ENCODE measurements at places on chromosomes 6 and 20.

DNA sequence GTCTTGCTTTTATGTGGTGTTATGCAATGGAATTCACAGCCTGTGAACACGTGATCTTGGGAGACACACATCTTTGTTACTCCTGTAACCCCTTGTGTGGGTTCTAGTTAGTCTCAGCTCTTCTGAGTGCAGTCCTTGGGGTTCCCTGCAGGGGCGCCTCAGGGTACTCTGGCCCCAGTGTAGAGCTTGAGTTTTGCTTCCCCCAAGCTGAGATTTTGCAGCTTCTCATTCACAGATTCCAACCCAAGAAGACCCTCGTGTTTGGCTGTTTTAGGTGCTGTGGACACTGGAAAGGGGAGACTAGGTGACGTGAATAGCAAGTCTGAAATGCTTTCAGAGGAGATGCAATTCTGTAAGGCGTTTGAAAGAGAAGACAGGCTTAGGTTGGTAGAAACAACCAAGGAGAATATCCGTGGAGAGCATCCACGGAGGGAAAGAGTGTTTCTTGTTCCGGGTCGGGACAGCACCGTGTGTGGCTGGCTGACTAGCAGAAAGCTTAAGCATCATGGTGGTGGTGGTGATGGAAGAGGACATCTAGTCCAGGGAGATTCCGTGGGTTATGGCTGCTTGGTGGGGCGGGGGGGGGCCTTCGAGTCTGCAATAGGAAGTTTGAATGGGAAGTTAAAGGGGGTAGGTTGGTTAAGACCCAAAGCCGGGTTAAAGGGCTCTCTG is 30.1 kb downstream of the DUSP22 start:
- no peak for DNase-seq

DNA sequence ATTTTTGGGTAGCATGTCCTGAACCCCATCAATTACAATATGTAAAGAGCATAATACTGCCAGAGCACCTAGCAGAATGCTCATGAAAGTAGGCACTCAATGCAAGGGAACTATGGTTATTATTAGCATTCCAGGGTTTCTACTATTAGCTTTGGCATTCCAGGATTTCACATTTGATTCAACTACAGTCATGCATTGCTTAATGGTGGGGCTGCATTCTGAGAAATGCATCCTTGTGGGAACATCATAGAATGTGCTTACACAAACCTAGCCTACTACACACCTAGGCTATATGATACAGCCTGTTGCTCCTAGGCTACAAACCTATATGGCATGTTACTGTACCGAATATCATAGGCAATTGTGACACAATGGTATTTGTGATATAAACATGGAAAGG is 247.8 kb downstream of the CD83 start:
- no peak for DNase-seq

DNA sequence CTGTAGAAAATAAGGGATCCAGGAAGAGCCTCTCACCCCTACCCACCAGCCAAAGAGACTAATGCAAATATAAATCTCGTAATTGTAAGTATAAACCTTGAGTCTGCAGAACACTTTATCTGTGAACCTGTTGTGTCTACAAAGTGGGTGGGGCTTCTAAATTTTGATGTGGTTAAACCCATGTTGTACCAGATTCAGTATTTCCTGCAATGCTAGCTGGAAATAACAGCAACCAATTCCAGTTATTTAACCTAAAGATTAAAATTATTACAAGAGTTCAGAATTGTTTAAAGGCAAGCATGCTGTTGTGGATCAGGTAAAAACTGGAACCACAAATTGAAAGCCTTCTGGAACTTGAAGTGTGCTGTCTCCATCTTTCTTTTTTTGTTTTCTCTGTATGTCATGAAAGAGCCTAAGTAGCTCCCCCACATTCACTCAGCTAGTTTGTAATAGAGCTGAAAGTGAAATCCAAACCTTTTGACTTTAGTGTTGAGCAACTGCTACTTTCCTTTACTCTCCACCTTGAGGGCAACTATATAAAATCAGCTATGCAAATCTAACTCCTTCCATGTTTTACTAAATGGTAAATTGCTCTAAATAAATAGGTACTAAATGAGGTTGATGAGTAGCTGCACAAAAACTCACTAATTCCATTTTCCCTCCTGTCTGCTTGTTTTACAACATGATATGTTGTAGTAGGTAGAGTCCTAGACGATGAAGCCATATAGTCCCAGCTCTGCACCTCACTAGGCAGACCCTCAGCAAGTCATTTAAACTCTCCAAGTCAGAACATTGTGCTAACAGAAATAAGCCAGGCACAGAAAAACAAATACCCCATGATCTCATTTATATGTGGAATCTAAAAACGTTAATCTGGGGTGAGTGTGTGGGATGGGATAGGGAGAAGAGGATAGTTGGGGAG is 17.9 kb upstream of the THEMIS start:
- DNase-seq: no peak

- no peak for DNase-seq
These were observed 34.8 kb upstream of the NUP153 start for GRCh38 chr6:17741507-17741906.

DNA sequence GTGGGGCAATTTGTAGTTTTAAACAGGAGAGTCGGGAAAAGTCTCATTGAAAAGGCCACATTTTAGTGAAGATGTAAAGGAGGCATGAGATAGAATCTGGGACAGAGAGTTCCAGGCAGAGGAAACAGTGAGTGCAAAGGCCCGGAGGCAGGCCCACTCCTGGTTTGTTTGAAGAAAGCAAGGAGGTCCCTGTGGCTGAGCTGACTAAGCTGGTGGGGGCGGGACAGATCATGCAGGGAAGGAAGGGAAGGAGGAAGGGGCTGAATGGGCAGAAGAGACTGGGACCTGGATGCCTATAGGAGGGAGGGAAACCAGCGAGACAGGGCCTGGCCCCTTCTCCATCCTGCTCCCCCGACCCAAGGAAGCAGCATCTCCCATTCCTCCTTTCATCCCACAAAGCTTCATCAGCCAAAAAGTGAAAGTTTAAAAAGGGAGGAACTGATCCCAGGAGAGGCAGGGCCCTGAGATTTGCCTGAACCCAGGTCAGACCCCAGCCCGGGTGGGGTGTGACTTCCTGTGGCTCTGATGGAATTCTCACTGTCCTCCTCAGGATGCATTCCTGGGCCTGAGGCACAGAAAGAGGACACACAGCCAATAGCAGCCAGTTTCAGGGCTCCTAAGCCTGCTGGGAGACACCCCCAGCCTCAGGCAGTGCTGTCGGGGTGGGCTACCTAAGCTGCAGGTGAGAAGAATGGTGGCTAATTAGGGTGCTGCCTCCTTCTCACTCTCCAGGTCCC is 54.2 kb upstream of the SIRPA start:
- no peak for DNase-seq

DNA sequence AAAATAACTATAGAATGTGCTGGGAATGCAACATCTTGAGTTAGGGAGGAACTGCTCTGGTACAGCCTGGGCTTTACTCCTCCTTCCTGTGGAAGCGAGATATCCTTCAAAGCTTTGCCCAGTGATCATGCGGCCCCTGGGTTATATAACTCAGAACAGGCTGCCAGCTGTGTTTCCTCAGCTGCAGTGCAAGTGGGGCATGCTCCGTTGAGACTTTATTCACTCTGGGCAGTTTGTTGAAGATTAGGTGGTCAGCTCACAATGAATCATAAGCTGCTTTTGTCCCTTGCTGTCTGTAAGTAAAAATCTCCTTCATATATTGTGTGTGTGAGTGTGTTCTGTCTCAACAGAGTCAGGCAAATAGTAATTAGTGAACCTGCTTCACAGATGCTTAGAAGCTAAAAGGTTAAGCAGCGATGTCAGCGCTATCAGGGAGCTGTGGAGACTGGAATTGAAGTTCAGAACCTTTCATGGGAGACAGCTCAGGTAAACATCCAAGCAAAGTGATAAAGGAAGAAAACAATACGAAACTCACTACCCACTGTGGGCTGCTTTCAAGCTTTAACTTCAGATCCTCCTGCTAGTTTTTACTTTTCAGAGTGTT is 688.4 kb downstream of the HTR1B start:
- DNase-seq: no peak

GRCh38 chr20:54622333-54623295 is 147.2 kb downstream of the DOK5 start:
- no peak for DNase-seq

DNA sequence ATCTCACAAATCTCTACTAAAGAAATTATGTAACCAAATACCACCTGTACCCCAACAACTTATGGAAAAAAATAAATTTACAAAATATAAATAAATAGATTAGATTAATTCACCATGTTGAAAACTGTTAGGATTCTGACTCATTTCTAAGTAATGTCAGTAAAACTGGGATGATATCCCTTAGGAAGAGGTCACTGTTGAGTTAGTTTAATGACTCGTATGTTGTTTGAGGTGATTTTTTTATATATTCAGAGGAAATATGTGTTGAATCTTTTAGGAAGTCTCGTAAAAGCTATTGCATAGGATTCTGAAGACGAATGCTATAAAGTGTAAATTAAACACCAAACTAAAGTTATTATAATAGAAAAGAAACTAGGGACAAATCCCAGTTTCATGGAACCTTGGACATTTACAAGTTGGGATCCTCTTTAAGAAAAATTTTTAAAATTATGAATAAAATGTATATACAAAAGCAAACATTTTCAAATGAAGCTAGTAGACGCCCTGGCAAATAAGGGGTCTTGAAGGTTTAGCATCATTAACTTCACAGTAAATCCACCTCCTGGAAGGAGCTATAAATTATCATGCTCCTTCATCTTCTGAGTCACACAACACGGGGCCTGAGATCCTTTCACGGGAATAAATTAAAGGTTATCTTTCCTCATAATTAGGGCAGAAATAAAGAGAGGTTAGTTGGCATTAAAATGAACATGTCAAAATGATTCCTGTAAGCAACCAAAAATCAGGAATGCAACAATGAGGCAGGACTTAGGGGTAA is 37.0 kb upstream of the POU3F2 start:
- no peak for DNase-seq

DNA sequence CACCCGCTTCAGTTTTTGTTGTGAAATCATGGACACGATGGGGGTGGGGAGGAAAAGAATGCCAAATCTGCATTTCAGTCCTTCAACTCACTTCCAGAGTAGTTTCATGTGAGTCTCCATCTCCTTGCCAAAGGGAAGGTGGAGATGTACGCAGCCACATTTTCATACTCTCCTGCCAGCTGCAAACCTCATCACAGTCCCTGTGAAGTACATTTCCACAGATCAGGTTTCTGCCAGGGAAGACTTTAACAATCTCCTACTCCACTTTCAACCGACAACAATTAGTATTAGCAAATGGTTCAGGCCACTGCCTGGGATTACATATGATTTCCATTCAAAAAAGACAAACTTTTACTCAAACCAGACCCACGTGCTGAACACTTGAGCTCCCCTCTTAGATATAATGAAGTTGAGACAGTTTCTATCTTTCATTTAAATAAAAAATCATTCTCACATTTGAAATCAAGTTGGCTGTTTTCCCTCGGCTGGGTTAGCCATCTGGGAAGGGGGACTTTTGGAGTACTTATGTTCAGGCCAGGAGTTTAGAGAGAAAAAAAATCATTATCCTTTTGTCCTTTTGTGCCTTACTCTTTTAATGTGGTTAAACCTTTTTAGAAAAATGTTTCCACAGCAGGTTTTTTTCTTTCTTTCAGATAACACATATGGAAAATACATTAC is 51.0 kb upstream of the CEP162 start:
- peak; percentile 73 for DNase-seq

GRCh38 chr6:18329776-18330175 is 57.4 kb upstream of the RNF144B start:
- DNase-seq: no peak

DNA sequence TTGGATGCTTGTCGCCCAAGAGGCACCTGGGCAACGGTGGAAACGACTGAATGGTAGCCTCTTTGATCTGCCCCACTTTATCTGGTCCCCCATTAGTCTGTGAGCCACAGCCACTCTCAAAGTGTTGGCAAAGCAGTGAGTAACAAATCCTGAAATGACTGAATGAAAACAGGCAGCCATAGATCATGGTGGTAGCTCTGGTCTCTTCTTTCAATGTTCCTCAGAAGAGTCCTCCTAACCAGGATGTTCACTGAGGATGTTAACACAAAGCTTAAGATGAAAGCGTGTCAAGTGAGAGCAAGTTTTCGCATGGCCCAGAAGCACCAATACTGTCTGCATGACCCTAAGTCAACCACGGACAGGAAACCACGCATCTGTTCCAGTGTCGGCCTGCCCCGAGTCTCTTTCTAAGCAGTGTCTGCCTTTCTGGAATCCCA is 107.3 kb downstream of the IRF4 start:
- no peak for DNase-seq

DNA sequence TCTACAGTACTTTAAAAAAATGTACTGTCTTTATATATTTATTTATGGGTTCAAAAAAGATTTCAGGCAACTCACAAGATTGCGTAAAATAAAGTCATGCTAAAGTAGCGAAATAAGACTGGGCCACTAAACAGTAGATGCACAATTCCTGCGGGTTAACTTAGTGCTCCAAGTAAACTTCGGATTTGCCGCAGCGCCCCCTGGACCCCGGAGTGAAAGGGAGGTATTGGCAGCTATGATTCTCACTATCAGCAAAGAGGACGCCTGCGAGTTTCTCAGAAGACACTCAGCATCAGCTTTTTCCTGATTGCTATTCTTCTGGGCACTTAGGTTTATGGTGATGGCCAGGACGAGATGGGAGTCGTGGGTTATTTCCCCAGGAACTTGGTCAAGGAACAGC is 1.4 kb downstream of the OTOR start:
- DNase-seq: no peak

DNA sequence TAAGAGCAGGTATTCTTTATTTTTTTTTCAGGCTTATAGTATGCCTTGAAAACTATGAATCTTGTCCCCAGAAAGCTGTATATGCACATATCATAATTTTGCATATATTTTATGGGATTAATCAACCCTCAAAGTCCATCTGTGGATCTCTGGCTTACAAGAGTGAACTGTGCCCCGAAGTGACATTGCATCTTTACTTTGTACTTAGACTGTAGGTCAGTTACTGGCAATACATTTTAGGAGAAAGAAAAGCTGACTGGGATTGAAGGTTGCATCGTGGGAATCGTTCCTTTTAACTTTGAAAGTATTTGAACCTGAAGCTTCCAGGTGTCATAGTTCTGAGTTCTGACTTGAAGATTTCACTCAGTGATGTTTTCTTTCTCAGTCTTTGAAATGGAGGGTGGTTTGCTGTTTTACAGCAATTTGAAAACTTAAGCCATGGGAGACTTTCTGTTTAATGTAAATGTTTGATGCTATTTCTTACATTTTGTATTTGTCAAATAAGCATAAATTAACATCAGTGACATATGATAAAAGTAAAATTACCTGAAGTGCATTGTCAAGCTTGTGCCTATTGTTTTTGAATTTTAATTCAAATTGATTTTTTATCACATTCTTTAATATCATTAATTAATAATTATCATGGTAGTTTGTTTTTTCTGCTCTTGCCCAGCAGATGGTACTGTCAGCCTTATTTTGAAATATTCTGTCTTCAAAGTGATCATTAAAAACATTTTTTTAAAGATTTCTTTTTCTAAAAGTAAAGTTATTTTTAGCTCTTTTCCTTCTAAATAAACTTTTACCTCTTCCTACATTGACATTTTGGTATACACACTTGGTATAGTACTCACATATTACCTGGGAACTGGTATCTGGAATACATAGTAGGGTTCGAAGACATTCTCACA is 29.0 kb downstream of the L3MBTL3 start:
- no peak for DNase-seq

- DNase-seq: no peak
These were observed 21.8 kb downstream of the CCDC167 start for GRCh38 chr6:37477656-37478435.

Data from brain (organoid and tissue), 16 donors.